Hair follicle dermal papilla cell (primary cell): ENCODE measurements at places on chromosomes 5 and 9. TPM values are rescaled to one million over a fixed set of nuclear protein-coding genes. Genes with fewer than 3 reads are reported as not detected.

Gene STPG3
- not detected in 2 replicates for total RNA-seq

Gene ST6GALNAC4
- 30.8 and 31.7 TPM in 2 replicates for total RNA-seq

Gene ANKRD18B
- total RNA-seq = not detected in 2 replicates

Gene MED10
- total RNA-seq = 12.3 and 12.7 TPM in 2 replicates

Gene CNTNAP3
- total RNA-seq = under 0.01 and 0.12 TPM in 2 replicates

Gene PPP3R2
- total RNA-seq = not detected in 2 replicates

Gene PCDHGB6
- total RNA-seq = 5.0 and 6.1 TPM in 2 replicates

Gene SMIM33
- not detected in 2 replicates for total RNA-seq
